ENCODE measurements at places on chromosomes 1 and 21.

GRCh38 chr1:67336783-67337182 is 29.1 kb downstream of the IL12RB2 start:
- DNase-seq = peak; percentile 2

DNA sequence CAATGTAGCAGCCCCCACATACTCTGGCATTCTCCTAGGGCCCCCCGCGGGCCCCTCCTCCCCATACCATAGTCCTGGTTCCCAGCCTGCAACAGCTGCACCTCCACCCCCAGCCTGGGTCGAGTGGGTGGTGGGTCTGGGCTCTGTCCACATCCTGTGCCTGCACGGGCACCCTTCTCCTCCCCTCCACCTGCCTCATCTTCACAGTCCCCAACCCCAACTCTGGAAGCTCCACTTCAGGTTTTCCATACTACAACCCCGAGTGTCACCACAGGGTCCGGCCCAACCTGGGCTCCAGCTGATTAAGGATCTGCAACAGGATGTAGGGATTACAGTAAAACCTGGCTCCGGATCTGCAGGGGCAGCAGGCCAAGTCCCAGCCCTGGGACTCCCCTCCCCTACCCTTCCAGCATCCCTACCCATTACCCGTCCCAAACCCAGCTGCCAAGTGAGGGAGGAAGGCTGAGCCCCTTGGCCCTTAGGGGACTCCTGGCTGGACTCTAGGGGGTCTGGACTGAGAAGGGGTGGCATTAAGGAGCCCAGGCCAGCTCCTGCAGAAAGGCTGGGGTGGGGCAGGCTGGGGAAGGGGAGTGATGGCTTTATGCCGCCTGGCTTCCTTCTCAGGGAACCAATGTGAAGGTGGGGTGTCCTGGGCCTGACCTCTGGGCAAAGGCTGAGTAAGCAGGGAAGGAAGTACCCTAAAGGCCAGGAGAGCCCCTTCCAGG is 116.8 kb downstream of the CASZ1 start:
- DNase-seq = no peak

- no peak for DNase-seq
Observed at GRCh38 chr1:98143403-98143802, 222.6 kb upstream of the DPYD start.

DNA sequence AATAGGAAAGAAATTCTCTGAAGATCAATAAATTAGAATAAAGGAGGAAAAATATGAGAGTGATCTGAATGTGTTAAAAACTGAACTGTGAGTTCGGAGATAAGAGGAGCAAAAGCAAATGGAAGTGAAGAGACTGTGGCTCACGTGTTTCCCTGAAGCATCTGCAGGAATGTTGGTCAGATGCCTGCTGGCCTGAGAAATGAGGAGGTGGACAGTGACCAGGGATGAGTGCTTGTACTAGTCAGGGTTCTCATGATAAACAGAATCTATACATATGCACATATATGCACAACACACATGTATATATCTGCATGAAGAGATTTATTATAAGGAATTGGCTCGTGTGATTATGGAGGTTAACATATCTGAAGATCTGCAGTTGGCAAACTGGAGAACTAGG is 103.4 kb upstream of the TIAM1 start:
- no peak for DNase-seq

DNA sequence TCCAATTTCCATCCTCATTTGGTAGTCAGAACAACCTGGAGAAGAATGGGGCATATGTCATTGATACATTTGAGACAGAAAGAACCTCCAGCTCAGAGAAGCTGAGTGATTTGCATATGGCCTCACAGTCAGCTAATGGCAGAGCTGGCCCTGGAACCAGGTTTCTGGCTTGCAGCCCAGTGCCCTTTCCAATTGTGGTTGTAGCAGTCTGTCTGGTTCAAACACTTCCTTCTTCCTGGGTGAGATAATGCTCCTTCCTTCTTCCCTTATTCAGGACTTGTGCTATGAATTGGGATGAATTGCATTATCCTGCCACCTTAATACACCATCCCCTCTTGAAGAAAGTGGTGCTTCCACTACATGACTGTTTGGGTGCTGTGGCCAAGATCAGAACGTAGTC is 24.2 kb downstream of the SLC5A9 start:
- no peak for DNase-seq

GRCh38 chr1:41902159-41902577 is 16.6 kb downstream of the HIVEP3 start:
- DNase-seq = no peak
